ENCODE measurements at places on chromosomes 6 and 20.

GRCh38 chr6:112266331-112266730 is 12.0 kb upstream of the LAMA4 start:
- no peak for DNase-seq

DNA sequence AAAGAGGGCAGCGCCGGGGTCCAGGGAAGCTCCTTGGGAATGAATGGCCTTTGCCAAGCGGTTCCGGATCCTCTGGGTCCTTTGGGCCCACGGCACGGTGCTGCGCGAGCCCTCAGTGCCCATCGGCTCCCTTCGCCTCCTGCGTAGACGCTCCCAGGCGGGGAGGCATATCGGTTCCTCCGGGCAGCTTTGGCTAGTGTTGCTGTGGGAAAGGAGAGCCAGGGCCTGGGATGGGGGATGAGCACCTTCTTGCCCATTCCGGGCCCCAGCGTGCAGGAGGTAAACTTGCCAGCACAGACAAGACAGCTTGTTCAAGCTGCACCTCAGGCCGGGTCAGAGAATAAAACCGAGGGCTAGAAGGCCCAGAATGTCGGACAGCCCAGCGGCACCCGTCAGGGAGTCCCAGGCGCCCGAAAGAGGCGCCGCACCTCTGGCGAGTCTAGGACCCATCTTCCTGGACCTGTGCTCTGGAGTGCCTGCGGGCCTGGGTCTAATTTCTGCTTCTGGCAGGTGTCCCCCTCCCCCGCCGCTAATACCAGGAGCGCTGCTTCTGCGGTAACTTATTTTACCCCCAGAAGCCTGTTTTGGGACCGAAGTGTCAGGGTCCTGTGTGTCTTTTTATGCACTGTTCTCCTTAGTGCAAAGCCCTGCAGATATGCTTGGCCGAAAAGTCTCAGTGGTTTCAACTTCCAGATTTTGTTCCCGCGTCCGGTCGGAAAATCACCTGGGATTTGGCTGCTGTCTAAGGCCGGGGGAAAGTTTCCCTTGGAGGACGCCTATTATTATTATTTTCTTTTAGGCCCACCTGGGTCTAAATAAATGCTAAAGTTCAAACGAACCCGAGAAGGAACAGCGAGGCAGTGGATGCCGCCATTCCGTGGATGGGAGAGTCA is 1.7 kb upstream of the TFAP2C start:
- no peak for DNase-seq

DNA sequence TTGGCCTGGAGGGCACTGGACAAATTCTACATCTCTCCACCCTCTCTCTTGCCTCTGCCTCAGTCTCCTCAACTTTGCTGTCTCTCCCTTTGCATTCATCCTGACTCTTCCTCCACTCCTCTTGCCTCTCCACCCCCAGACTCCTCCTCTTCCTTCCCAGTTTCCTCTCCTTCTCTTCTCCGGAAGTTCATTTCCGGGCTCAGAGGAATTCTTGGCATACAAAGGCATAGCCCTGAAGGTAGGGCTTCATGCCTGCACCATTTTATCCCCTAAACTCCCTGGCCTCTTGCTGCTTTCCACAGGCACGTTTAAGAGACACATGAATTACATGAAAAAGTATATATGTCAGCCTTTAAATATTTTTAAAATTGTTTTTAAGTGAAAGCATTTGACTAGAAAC is 10.6 kb downstream of the BFSP1 start:
- no peak for DNase-seq

DNA sequence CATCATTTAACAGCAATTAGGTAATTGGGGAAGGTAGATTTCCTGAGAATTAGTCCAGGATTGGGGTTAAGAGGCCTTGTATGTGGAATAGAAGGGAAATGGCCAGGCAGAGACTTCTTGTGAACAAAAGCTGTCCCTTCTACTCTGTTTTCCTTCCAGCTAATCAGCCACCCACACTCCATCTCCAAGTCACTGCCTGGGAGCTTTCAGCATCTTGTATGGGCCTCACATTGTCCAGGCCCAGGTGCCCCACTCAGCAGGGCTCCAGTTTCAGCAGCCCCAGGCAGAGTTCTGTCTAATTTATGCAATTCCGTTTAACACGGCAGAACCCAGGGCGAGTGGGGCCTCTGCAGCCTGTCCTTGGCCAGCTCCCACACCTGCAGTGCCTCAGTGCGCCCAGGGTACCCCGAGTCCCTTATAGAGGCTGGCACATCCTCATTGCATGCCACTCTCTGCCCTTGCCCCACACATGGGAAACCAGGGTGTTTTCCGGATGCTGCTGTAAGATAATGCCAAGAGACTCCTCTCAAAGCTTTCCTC is 113.0 kb downstream of the EDN3 start:
- DNase-seq, result no peak

DNA sequence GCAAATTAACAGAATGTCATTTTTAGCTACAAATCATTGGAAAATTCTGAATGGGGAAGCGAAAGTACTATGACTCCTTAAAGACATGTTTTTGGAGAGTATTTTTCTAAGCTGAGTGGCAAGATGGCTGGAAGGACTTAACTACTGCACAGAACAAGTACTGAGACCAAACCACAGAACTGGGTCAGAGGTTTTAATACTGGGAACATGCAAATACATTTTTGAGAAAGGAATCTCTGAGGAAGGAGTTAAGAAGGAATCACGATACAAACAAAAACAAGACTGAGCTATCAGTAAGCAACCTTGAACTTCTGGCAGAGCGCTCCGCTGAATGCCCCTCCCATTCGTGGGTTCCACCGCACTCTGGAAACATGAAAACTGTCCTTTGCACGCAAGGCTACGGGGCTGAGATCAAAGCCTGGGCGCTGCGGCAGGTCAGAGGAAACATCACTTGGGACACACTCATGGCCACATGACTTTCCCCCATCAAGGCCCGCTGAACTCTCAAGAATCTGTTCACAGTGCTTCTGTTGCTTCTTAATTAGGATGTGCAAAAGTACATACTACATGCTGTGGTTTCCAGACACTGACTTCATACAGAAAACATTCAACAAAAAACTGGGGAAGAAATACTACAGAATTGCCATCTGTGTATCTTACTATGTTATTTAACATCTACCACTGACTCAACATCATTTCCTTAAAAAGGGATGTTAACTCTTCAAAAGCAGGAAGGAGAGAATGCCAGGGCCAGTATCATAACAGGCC is 27.8 kb downstream of the SLC23A2 start:
- DNase-seq, result no peak

GRCh38 chr20:61847986-61848385 is 217.7 kb downstream of the TAF4 start:
- DNase-seq, result no peak

GRCh38 chr6:3499603-3500002 is 42.8 kb upstream of the SLC22A23 start:
- DNase-seq, result no peak

DNA sequence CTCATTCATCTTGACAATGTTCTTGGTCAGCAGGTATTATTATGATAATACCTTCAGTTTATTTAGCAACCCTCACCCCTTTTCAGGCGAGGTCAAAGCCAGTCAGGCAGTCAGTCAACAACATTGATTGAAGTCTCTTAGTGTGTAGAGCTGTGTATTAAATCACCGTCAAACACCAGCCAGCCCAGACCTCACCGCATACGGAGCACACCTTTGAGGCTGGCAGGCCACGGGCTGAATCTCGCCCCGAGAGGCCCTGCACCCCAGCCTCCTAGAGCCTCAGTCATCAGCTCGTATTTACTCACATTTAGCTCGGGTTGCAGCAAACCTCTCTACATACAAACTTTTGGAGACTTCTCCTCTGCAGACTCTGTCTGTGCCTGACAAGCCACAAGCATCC is 36.0 kb upstream of the FOXA2 start:
- DNase-seq, result no peak

DNA sequence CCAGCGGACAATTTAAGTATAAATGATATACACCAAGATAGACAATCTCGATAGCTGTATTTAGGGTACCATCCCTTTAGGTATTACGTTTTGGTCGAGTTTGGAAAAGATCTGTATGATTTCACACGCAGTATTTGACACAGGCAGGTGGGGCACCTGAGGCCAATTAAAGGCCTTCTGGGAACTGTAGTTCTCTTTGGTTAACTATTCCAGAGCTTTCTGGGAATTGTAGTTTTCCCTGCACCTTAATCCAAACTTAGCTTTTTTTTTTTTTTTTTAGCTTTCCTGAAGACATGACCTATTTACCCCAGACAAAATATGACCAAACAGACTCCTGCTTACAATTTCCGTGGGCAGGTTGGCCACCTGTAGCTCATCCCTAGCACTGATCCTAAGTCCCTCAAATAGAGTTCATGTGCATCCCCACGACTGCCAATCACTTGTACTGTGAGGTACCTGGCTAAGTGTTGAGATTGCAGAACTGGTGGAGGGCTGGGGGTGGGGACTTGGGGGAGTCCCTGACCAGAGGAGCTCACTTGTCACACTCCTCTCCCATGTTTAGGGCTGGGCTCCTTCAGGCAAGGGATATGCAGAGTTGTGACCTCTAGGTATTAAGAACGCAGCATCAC is 999 bp upstream of the EHMT2 start:
- DNase-seq, result no peak

DNA sequence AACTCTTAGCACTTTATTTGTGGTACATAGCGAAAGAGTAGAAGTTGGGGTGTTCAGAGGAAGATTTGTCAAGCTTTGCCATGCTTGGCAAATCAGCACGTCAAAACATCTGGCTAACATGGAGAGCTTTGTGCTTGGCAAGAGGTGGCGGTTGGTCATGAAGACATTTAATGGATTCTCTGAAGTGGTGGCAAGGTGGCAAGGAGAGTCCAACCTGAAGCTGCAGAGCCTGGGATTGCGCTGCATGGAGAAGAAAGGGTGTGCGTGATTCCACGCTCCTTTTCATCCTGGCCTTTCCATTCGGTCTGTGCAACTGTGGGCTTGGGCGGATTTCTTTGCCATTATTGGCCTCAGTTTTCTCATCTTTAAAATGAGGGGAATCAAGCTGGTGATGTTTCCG is 3.1 kb downstream of the PYGB start:
- no peak for DNase-seq
